ENCODE measurements at places on chromosomes 2 and 18.

DNA sequence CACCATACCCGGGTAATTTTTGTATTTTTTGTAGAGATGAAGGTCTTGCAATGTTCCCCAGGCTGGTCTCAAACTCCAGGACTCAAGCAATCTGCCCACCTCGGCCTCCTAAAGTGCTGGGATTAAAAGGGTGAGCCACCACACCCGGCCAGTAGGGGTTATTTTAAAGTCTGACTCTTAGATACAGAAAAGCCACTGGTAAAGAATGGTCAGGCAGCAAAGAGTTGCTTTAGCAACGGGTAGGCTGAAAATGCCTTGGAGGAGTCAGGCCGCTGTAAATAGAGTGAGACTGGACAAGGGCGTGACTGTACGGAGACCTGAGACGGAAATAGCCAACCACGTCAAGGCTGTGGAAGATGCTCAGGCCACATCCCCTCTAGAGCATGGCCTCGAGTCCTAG lies 54.2 kb downstream of the ACKR3 start:
- no peak for DNase-seq

DNA sequence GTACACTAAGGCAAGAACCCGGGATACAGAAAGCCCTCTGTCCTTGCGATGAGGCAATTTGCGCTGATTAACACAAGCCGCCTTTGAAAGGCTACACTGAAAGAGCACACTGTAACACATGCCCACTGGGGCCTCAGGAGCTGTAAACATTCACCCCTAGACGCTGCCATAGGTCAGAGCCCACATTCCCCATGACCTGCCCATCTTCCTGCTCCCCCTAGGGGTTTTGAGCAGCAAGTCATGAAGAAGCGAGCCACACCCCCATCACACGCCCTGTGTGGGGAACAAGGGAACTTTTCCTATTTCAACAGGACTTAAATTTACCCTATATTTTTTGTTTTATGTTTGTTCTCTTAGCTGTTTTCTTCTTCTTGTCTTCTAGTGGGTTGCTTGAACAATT lies 47.8 kb upstream of the SLC4A10 start:
- no peak for DNase-seq

DNA sequence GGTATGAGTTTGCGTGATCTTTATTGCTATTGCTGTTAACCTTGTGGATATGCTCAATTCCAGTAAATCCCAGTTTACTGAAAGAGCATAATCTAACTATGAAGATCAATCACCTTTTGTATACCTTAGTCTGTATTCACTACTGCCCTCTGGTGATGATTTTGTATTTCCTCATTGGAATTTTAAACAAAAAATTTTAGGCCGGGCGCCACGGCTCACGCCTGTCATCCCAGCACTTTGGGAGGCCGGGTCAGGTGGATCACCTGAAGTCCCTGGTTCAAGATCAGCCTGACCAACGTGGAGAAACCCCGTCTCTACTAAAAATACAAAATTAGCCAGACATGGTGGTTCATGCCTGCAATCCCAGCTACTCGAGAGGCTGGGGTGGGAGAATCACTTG lies 5.1 kb downstream of the COMMD1 start:
- DNase-seq, result no peak

DNA sequence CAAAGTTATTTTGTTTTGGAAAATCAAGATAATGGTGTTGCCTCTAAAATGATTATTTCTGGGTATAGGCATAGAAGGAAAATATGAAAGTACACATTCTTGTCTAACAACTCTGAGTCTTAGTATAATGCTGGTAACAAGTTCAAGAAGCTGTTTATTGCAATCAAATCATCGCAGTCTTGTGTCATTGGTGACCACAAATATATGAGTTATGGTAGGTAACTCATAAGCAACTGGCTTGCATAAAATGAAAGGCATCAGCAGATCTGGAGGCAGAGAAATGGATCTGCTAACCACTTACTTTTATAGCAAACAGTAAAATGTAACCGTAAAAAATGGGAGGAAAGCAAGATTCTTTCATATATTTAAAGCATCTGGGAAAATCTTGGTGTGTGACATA lies 156.2 kb upstream of the TCF4 start:
- DNase-seq, result no peak

- no peak for DNase-seq
Observed at GRCh38 chr18:31920277-31920676, 22.7 kb downstream of the TRAPPC8 start.

DNA sequence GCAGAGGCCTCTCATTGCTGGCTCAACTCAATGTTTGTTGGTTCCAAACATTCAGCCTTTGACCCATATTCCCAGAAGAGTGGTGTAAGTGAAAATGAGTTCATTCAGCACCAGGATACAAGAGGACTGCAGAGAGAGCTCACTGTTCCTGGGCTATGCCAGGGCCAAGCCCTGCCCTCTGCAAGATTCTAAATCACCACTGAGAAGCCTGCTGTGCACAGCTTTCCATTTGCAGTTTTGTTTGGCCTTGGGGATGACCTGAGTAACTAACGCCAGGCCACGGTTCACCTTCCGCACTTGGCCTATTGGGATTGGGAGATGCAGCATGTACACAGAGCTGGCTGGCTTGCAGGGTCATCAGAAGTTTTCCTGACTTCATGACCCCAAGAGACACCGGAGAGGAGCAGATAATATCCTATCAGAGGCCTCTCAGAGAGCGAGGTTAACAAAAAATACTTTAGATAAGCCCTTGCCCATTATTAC lies 12.6 kb downstream of the GKN1 start:
- no peak for DNase-seq

DNA sequence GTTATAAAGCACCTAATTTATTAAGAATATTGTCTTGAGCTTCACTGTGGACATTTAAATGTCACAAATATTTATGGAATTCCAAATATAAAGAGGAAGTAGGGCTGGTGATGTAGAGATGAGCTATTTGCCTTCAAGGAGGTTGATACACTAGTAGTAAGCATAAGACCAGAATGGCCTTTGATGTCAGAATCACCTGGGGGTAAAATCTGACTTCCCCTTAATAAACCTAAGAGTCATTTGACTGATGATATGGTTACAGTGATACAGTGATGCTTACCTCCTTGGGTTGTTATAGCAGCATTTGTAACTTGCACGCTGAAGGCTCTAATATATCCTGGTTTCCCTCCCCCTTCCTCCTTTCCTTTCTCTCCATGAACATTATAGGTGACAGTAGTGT lies 143.7 kb downstream of the CERS6 start:
- DNase-seq, result no peak

GRCh38 chr2:176405477-176405876 lies 136.2 kb downstream of the MTX2 start:
- DNase-seq, result no peak

GRCh38 chr2:29627279-29627711 lies 294.1 kb downstream of the ALK start:
- peak; percentile 87 for DNase-seq

GRCh38 chr18:27599202-27599829 lies 414.2 kb upstream of the CHST9 start:
- DNase-seq, result no peak

DNA sequence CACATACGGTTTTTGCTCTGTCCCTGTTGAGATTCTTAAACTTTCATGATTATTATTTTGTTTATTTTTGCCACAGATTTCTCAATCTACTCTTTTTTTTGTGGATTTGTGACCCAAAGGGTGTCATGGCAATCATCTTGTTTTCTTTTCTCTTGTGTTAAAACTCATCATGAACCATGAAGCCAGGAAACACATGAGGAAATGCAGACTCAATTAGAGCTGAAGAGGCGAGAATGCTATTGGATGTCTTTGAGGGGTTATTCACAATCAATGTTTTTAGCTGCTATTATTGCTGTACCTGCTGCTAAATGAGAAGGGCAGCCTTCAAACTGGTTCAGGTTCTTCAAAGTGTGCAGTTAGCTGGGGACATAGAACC lies 99.5 kb upstream of the MMADHC start:
- no peak for DNase-seq

GRCh38 chr2:177164584-177165052 lies 48.0 kb upstream of the HNRNPA3 start:
- DNase-seq, result peak; percentile 52

DNA sequence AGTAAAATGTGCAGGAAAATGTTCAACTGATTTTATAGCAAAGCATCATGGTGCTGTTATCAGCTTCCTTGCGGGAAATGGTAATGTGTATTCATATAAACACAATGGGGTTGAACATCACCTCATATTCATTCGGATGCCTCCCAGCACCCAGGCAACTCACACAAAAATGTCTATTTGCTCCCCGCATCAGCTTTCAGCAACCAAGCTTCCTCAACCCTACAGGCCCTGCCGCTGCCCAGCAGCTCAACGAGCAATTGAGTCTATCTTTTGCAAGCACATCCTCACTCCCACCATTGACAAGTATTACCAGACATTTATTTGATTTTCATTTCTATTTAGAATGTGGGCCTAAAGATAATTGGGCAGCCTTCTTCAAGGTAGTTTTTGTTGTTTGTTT lies 2161.4 kb upstream of the PIK3C3 start:
- DNase-seq, result no peak

- peak; percentile 1 for DNase-seq
Observed at GRCh38 chr2:13201924-13202323, 485.2 kb downstream of the TRIB2 start.

GRCh38 chr2:189803431-189803830 lies 19.2 kb downstream of the PMS1 start:
- no peak for DNase-seq

DNA sequence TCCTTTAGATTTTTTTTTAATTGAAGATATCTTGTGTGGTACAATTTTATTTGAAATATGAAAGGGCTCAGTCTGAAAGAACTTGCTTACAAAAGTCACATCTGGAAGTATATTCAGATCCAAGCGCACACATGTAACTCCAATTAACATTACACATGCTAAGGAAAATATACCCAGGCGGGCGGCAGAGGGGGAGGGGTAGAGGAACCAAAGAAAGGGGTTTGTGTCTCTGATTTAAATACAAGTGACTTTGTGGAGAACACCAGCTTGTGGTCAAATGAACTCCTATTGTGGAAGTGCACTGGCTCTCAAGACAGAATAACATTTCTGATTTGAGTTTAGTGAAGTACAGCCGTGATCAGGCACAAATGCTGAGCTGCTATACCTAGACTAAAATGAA lies 280.2 kb upstream of the SOX11 start:
- DNase-seq, result no peak

- no peak for DNase-seq
Observed at GRCh38 chr2:209988010-209988409, 14.4 kb upstream of the RPE start.

GRCh38 chr2:180416627-180417026 lies 409.5 kb upstream of the CWC22 start:
- no peak for DNase-seq

GRCh38 chr2:219619235-219619634 lies 8.2 kb upstream of the SLC4A3 start:
- DNase-seq, result no peak

GRCh38 chr18:13220361-13220991 lies 1.9 kb downstream of the LDLRAD4 start:
- peak; percentile 49 for DNase-seq

DNA sequence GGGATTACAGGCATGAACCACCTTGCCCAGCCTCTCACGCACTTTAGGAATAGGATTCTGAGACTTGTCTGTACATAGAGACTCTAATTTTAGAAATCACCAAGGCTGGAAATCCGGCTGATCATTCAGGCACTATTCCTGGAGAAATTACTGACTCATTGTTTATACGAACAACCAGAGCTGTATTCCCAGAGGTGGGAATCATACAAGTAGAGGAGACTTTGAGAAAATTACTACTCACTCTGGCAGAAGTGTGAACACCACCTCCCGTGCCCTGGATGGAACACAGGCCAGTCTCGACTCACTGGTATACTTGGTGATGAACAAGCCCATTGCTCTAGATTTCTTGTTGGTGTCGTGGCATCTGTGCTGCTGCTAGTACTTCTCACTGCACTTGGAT lies 5.8 kb upstream of the ADNP2 start:
- DNase-seq, result peak; percentile 73

- DNase-seq, result no peak
Observed at GRCh38 chr2:224405841-224406370, 4.0 kb upstream of the FAM124B start.

DNA sequence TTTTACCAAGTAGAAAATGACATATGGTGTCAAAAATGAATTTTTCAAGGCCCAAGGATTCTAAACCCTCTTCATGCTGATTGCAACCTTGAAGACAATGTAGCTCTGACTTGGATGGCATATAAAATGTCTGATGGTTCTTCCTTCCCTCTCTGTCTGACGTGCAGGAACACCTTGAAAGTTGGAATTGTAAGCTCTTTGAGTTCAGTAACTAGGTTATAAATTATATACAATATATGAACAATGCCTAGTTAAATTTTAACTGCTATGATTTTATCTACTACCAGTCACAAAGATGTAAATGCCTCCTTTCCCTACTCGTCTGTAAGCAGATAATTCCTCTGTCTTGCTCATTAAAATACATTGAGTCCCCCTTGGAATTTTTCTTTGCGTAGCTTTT lies 89.5 kb upstream of the TMEM17 start:
- no peak for DNase-seq

GRCh38 chr2:127166231-127166860 lies 53.8 kb downstream of the CYP27C1 start:
- DNase-seq, result no peak

DNA sequence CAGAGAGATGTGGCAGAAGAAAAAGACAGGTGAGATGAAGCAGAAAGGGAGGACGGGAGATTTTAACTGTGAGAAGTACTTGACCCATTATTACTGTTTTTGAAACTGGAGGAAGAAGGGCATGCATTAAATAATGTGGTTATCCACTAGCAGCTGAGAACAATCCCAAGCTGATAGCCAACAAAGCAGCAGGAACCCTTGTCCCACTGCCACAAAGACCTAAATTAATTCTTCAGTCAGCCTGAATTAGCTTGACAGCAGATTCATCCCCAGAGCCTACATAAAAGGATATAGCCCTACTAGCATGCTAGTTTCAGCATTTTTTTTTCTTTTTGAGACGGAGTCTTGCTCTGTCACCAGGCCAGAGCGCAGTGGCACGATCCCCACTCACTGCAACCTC lies 19.5 kb upstream of the REG3A start:
- DNase-seq, result no peak

DNA sequence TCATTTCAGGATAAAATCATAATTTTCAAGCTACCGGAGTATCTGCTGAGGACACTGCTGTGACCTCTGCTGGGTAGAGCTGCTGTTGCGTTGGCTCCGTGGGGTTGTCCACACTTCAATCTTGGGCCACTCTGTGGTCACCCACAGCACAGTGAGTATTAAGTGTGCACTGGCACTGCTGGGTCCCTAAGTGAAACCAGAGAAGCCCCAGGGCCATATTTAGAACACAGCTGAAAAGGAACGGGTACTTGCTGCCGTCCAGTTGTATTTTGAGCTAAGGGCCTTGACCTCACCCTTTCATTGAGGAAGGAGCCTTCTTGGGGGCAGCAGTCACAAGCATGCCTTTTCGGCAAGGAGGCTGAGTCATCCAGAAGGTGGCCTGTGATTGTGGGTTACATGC lies 10.1 kb downstream of the SLC9A4 start:
- no peak for DNase-seq

DNA sequence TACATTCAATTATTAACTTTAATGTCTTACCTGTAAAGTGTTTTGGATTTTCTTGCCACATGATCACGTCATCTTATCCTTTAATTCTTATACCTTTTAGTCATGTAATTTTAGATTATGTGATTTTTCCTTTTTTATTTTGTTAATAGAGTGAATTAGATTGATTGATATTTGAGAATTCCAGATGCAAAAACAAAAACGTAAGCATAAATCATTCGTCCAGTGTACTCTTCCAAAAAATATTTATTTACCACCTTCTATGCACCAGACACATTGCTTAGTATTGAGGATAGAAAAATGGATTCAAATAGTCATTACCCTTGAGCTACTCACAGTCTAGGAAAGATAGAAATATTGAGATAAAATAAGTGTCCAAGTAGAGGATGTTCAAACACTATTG lies 249.6 kb downstream of the PDE11A start:
- no peak for DNase-seq

All from astrocyte (in vitro differentiated cells and primary cell).